ENCODE measurements at places on chromosomes 5 and 9. TPM values are rescaled to one million over a fixed set of nuclear protein-coding genes. Genes with fewer than 3 reads are reported as not detected.
A peak's percentile ranks its signal among the peaks of the same experiment; 100 is the strongest.

GFI1B gene
- not detected for total RNA-seq

- peaks cover 4% of the 10 kb centered on the region for H3K4me1 ChIP-seq
- DNase-seq: no peak
- H3K4me3 ChIP-seq: no peak overlapping the region
- no peak overlapping the region for H3K27ac ChIP-seq
- peaks cover 46% of the 10 kb centered on the region for H3K27me3 ChIP-seq
- no peaks in the 10 kb centered on the region for H3K36me3 ChIP-seq
Observed at GRCh38 chr9:130323051-130323745, 57.6 kb downstream of the HMCN2 start.

GLDC gene
- 11.3 TPM for total RNA-seq

ADGRD2 gene
- not detected for total RNA-seq

DNA sequence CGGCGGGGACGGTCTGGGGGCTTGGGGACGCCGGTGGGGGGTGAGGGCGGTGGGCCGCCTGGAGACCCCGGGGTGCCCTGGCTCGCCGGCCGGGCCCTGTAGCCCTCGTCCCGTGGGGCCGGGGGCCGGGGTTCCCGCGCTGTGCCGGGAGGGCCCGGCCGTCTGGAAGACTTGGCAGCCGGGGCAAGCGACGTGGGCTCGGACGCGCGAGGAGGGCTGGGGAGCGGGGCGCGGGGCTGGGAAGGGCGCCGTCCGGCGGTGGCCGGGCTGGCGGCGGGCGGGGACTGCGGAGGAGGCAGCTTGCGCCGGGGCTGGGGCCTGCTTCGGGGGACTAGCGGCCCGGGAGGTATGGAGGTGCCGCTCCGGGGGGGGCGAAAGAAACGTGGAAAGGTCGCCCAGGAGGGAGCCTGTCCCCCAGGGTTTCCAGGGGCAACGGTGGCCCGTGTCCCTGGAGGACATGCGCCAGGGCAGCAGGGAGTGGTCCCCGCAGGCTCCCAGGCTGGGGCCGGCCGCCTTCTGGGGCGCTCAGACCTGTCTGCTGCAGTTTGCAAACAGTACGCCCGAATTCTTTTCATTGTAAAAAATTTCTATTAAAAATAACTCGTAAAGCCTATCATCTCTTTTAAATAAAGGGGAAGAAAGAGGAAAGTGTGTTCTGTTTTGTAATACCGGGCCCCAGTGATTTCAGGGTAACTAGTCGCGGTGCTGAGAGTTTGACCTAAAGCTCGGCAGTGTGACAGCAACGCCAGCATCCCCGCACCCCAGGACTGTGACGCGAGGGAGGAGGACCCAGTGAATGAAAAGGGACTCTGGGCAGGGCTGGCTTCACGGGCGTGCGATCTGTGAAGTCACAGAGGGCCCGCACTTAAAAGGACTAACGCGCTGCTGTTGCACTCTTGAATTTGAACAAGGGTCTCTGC, 752 bp upstream of the ANKH start:
- H3K4me1 ChIP-seq: peaks cover 24% of the 10 kb centered on the region
- peak; percentile 46 for DNase-seq
- H3K27me3 ChIP-seq: peaks cover 27% of the 10 kb centered on the region
- H3K27ac ChIP-seq: peak overlapping the region; percentile 89
- peak overlapping the region; percentile 82 for H3K4me3 ChIP-seq

GRCh38 chr9:21741151-21741550, 61.3 kb upstream of the MTAP start:
- peaks cover 29% of the 10 kb centered on the region for H3K27me3 ChIP-seq
- no peak overlapping the region for H3K4me3 ChIP-seq
- no peak for DNase-seq
- H3K36me3 ChIP-seq: no peaks in the 10 kb centered on the region
- no peaks in the 10 kb centered on the region for H3K4me1 ChIP-seq

- H3K27me3 ChIP-seq: no peaks in the 10 kb centered on the region
- H3K36me3 ChIP-seq: no peaks in the 10 kb centered on the region
- no peaks in the 10 kb centered on the region for H3K4me1 ChIP-seq
- no peak for DNase-seq
- H3K4me3 ChIP-seq: no peak overlapping the region
Observed at GRCh38 chr9:117826837-117827236, 122.6 kb downstream of the TLR4 start.

DNA sequence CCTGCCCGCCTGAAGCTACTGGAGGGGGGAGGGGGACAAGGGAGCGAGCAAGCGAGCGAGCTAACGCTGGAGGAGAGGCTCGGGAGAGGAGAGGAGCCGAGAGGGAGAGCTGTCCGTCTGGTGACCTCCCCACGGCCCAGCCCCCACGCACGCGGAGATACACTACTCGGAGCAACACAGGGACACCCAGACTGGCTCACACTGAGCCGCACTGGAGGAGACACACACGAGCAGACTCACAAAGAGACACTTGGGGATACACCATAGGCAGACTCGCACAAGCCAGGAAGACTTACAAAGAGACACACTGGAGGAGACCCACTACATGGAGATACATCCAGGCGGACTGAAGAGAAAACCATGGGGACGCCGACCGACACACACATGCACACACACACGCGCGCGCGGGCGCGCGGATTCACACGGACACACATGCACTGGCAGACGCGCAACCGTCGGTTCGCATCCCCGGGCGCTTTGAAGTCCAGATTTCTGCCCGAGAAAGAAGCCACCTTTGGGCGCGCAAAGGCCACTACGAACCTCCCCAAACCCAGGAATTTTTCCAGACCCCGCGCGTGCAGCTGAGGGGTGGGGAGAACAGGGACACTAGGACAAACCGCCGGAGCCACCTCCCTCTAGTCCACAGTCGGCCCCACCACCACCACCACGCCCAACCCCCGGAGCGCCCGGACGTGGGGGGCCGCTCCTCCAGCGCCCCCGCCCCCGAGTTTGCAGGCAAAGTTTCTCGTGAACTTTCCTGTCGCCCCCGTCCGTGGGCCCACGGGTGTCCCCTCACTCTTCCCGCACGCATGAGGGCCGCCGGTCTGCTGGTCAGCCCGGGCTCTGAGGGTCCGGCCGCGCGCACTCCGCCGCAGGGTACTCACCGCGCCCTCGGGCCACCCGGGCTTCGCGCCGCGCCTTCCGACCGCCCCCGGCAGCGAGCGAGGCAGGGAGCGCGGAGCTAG, 571 bp downstream of the CNTFR start:
- peaks cover 13% of the 10 kb centered on the region for H3K4me1 ChIP-seq
- no peak for DNase-seq
- H3K4me3 ChIP-seq: peak overlapping the region; percentile 71
- H3K27ac ChIP-seq: no peak overlapping the region

MAMDC4 gene
- 40.0 TPM for total RNA-seq

GRCh38 chr5:9877488-9877887, 247.3 kb upstream of the TAS2R1 start:
- peaks cover 4% of the 10 kb centered on the region for H3K27me3 ChIP-seq
- DNase-seq: no peak
- no peak overlapping the region for H3K27ac ChIP-seq
- H3K4me1 ChIP-seq: no peaks in the 10 kb centered on the region
- H3K4me3 ChIP-seq: no peak overlapping the region

DNA sequence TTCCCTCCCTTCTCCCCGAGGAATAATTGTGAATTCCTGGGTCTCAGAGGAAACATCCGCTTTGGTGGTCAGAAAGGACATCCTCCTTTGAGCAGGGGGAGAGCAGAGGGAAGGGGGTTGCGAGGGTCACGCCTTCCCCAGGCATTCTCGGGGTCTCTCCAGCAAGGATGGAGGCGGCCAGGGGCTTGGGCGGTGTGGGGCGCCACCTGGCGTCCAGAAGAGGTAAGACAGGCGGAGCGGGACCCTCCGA, 129.1 kb downstream of the KCNIP1 start:
- no peaks in the 10 kb centered on the region for H3K36me3 ChIP-seq
- H3K4me3 ChIP-seq: peak overlapping the region; percentile 68
- peak overlapping the region; percentile 96 for H3K27ac ChIP-seq
- H3K4me1 ChIP-seq: peaks cover 16% of the 10 kb centered on the region

PTGES gene
- total RNA-seq: 0.19 TPM

- H3K4me3 ChIP-seq: no peak overlapping the region
- no peaks in the 10 kb centered on the region for H3K4me1 ChIP-seq
- H3K27ac ChIP-seq: no peak overlapping the region
- no peak for DNase-seq
- no peaks in the 10 kb centered on the region for H3K27me3 ChIP-seq
- peaks cover 4% of the 10 kb centered on the region for H3K36me3 ChIP-seq
Observed at GRCh38 chr5:43101491-43101890, 19.2 kb upstream of the ZNF131 start.
